ENCODE measurements at places on chromosomes 7 and 10. TPM values are rescaled to one million over a fixed set of nuclear protein-coding genes. Genes with fewer than 3 reads are reported as not detected.

GRCh38 chr10:79268742-79269141, 78.5 kb upstream of the PPIF start:
- DNase-seq = no peak

DNA sequence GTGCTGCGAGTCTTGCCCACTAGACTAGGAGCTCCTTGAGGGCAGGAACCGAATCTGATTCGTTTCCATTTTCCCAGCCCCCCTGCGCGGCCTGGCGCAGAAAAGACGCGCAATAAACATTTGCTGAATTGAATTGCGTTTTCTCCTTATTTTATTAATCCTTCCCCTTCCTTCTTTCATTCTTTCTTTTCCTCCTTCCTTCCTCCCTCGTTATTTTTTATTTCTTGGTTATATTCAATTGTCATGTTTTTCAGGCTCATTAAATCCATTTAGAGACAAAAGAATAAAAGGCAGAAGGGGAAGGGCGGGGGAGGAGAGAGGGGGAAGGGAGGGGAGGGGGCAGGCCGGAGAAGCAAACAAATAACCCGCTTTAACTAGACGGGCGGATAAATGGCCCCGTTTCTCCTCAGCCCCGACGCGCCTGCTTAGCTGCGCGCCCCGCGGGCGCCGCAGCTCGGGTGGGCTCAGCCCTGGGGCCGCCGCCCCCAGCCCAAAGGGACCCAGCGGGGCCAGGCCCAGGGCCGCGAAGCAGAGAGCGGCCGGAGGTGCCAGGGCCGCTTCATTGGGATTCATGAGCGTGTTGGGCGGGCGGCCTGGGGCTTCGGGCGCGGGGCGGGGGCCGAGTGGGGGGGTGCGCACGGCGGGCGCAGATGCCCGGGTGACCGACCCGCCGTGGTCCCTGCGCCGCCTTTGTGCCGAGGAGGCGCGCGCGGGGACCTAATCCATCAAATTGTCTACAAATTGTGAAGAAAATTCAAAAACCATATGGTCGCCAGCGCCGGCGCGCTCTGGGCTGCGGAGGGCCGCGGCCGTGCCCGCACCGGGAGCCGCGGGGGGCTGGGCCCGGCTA, 5.0 kb downstream of the LBX1 start:
- no peak for DNase-seq

DNA sequence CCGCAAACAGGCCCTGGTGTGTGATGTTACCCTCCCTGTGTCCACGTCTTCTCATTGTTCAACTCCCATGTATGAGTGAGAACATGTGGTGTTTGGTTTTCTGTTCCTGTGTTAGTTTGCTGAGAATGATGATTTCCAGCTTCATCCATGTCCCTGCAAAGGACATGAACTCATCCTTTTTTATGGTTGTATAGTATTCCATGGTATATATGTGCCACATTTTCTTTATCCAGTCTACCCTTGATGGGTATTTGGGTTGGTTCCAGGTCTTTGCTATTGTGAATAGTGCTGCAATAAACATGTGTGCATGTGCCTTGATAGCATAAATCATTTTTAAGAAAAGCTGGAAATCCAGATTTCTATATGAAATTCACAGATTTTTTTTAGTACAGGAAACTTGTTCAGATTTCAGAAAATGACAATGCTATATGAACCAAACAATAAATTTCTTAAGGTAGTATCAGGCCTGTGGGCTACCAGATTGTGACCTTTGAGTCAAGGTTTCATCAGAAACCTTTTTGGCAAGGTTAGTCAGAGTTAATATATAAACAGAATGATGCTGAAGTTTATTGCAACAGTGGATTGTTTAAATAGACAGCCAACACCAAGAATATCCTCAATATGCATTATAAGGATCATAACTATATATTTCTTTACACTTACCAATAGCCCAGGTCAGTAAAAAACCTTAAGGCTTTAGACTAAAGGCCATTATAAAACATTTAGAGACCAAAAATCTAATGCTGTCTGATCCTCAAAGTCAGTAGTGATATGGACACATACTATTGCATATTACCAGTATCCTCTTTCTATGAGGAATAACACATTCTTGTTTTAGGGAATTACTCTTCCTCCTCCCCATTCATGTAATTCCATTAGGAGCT, 68.7 kb upstream of the PAPSS2 start:
- no peak for DNase-seq

- no peak for DNase-seq
These were observed 66.3 kb upstream of the LRGUK start for GRCh38 chr7:134060874-134061273.

GRCh38 chr10:59865101-59865500, 41.3 kb downstream of the CCDC6 start:
- no peak for DNase-seq

- DNase-seq = peak; percentile 47
These were observed 1.6 kb downstream of the KLHDC10 start for GRCh38 chr7:130071701-130072622.

DNA sequence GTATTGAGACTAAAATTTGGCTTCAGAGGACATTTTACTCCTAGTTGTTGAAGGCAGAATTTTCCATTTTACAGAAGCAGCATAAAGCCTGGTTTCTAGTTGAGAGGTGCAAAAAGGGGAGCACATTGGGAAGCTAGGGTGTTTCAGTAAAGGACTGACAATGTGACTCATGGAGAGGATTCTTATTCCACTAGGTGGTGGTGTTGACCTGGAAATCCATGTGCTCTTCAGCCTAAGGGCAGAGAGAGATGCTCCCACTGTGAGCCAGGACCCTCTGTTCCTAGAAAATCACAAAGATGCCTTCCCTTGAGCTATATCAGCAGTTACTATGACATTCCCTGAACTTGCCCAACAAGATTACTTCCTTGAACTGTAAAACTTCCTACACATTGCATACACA, 687.8 kb downstream of the IPMK start:
- no peak for DNase-seq

DNA sequence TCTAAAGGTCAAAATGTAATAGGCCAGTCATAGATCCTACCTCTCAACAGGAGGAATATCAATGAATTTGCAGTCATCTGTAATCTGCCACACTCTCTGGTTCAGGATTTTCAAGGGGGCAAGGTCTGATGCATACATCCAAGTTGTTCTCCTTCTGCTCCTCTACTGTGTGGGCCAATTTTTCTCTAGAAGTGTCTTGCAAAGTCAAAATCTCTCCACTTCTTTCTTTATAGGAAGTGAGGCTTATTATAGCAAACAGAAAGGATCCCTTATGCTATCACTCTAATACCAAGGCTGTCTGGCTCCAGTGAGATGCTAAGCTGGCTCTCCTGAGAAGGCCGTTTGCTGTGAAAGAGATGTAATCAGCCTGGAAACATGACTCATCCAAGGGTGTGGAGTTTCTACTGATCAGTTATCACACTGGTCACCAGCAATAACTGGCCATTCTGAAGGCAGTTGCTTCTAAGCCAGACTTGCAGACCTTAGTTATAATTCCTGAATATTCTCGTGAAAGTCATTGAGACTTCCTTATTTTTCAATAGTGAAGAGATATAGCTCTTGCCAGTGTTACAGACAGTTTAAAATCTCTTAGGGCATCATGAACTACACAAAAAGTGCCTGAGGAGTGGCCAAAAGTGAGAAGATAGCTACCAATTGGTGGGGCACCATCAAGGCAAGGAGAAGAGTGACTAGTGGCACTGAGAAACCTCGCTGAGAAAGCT, 43.2 kb upstream of the LRGUK start:
- DNase-seq = no peak

- DNase-seq = no peak
These were observed 51.4 kb downstream of the C10orf67 start for GRCh38 chr10:23293145-23293724.

DNA sequence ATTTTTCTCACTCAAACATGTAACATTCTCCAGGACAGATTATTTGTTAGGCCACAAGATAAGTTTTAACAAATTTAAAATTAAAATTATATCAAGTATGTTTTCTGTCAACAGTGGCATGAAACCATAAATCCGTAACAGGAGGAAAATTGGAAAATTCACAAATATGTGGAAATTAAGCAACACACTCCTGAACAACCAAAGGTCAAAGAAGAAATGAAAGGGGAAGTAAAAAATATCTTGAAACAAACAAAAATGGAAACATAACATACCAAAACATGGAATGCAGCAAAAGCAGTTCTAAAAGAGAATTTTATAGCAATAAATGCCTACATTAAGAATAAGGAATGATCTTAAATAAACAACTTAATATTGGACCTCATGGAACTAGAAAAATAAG, 147.3 kb downstream of the ZEB1 start:
- DNase-seq = no peak

DNA sequence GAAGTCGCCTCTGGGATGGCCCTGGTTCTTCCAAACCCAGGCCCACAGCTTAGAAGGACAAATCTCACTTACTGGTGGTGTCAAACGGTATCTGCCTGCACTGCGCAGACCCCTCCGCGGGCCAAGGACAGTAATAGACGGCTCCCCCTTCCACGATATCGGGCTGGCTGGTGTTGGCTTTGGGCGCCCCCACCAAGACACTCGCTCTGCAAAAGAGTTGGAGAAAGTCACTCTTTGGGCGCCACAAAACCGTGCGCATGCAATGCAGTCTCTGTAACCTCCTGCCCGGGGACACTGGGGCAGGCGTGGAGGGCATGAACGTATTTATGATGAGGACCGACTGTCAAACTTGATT, 1.1 kb downstream of the ITGA8 start:
- no peak for DNase-seq

DNA sequence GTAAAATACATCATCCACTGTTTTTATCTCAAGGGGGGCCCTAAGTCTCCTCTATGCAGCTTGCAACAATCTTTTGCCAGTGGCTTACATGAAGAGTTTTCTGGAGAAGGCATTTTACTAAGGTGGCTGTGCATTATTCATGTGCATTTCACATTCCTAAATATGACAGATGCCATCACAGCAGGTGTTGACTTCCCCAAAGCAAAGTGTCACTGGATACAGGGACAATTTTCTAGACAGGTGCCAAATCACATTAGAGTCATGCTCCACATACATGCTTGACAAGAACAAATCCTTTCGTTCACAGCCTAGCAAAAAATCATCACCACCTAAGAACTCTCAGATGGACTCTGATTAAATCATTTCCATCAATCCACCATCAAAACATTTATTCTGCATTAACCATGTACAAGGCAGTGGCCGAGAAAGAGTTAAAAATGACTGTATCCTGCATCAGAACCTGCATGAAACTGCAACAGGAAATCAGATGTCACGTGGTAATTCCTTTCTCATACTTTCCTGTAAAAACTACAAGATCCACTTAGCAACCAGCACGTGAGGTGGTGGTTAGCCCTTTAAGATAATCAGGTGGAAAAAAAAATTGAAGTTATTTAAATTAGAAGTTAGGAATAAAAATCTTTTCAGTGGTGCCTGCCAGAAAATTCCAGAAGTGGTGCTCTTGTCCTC, 88.2 kb upstream of the AFAP1L2 start:
- DNase-seq = no peak

DNA sequence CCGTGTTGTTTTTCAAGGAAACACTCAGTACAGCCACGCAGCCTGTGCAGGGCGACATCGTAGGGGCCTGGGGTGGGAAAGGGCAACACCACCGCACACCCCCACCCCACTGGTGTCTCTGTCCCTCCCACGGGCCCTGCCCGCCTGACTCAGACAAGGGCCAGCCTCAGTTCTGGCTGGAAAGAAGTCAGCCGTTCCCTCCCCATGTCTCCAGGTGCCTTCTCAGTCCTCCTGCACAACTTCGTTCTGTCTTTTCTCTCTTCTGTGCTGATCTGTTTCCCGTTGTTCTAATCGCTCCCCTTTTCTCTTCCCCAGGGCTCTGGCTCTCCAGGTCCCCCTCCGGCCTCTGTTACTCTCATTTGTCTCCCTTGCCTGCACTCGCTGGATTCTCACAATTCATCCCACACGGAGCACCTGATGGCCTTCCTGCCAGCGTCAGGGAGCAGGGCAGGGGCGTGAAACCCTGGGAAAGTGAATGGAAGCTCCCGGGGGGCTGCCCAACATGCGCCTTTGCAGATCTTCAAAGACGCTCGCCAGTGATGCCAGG, 97.7 kb downstream of the WDR37 start:
- no peak for DNase-seq

DNA sequence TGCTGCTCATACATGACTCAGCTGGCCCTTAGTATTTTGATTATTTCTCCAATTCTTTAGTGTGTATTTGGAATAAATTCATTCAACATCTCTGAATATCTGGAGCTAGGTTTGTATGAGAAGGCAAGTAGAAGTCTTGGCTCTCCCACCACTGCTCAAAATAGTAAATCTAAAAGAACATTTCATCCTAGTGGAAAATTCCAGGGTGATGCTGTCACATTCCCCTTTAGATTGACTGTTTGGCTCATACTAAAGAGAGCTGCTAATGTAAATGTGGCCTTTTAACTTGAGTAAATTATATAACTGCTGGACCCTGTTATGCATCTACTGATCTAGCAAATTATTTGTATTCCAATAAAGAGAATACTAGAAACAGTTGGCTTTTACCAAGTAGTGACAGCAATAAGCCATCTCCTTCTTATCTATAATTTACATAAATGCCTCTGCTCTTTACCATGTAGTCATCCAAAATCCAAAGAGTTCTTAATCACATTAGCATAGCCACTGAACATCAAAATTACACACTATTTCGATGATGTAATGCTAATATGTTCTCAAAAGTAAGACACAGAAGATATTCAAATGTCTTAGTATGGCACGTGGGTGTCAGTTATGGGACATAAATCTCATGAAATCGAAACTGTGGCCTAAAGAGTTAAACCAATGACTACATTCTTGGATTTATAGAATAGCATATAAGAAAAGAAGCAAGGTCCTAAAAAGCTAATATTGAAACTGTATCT, 86.9 kb upstream of the KCND2 start:
- DNase-seq = no peak

GRCh38 chr7:1223196-1223981, 9.3 kb upstream of the UNCX start:
- DNase-seq = no peak

The FGL2 gene
- not detected for total RNA-seq

The GSAP gene
- total RNA-seq = 0.74 TPM

The CLDN3 gene
- not detected for total RNA-seq

The TMEM184A gene
- total RNA-seq = not detected

The POMZP3 gene
- total RNA-seq = not detected

All from MG63 (cell line).